ENCODE measurements at places on chromosomes 6 and 20.

- no peak for DNase-seq
Observed at GRCh38 chr6:105336986-105337385, 65.9 kb downstream of the PREP start.

DNA sequence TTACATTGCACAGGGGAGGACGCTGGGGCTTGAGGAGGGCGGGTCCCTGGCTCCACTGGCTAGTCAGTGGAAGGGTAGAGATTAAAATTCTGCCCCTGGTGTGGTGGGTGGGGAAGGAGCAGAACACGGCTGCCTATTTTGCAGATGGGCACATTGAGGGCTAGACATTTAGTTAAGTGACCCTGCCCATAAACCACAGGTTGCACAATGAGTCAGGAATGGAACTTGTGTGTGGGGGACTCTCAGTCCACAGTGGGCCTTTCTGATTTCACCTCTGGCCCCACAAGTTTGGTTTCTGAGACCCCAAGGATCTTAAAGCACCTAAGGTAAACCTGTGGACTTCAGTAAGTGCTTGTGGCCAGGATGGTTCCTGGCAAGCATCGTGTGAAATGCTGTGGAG, 22.0 kb upstream of the CCDC167 start:
- DNase-seq = no peak

DNA sequence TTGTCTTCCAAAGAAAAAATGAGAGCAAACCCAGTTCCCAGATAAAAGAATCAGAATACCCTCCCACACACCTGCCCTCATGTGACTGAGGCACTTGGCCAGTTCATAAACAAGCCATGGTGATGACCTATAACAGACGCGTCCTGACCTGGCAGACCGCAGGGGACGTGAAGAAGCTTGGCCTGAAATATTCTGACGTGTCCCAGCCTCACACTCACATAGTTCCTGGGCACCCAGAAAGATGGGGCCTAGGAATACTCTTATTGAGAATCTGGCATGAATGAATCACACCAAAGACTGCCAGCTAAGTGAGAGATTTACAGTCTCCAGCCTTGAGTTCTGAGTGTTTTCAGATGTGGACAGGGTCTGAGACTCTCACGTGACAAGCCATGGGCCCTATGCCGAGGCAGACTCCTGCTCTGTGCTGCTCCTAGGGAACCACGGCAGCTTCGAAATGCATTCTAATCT, 17.2 kb upstream of the MAP3K4 start:
- no peak for DNase-seq

GRCh38 chr20:2224368-2224639, 71.5 kb upstream of the TGM3 start:
- DNase-seq = no peak

- DNase-seq = no peak
Observed at GRCh38 chr6:140344142-140344913, 969.9 kb upstream of the CITED2 start.

DNA sequence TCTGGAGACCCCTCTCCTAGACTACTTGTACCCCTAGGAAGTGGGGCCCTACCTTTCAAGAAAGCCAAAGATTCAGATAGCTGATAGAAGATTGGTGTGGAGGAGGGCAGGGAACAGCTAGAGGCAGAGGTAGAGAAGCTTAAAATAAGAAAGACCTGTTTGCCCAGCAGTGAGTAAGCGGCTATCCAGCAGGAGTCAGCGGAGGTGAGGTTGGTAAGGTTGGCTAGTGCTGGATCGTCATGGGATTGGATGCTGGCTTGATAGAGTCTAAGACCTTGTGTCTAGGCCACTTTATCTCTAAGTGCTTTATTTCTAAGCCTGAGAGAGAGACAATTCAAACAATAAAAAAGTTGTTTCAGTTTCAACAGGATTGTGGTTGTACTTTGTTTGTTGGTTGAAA, 19.1 kb downstream of the ANKS1A start:
- no peak for DNase-seq

DNA sequence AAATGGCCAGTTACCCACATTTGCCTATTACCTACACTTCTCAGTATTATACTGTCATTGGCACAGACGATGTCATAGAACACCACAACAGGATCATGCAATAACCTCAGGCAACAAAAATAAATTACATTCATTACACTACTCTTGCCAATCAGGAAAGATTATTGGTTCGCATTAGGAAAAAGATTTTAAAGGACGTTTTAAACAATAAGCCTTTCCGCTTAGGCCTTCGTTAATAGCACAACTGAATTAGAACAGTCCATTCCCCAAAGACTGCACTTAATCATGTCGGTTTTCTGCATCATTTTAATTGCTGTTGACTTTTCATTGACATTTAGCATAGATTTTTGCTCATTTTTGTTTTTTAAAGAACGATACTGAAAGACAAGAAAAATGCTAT, 912 bp upstream of the SENP6 start:
- no peak for DNase-seq

Measured in CD4-positive, alpha-beta T cell treated with Interferon gamma for 1 hour (primary cell).